Hair follicular keratinocyte (primary cell): ENCODE measurements at places on chromosomes 6 and 20. TPM values are rescaled to one million over a fixed set of nuclear protein-coding genes. Genes with fewer than 3 reads are reported as not detected.

MICAL1 gene
- 22.4 and 43.3 TPM in 2 replicates for total RNA-seq

KCNK15 gene
- total RNA-seq = under 0.01 TPM in 1 of 2 replicates, not detected in the other

SEMG1 gene
- not detected in 2 replicates for total RNA-seq

MPIG6B gene
- not detected in 2 replicates for total RNA-seq

ALDH5A1 gene
- total RNA-seq = under 0.01 and 0.62 TPM in 2 replicates

PPP1R16B gene
- not detected in 2 replicates for total RNA-seq

RNF5 gene
- 37.5 and 64.1 TPM in 2 replicates for total RNA-seq
